ENCODE measurements at places on chromosomes 12 and 14.
A peak's percentile ranks its signal among the peaks of the same experiment; 100 is the strongest.

DNA sequence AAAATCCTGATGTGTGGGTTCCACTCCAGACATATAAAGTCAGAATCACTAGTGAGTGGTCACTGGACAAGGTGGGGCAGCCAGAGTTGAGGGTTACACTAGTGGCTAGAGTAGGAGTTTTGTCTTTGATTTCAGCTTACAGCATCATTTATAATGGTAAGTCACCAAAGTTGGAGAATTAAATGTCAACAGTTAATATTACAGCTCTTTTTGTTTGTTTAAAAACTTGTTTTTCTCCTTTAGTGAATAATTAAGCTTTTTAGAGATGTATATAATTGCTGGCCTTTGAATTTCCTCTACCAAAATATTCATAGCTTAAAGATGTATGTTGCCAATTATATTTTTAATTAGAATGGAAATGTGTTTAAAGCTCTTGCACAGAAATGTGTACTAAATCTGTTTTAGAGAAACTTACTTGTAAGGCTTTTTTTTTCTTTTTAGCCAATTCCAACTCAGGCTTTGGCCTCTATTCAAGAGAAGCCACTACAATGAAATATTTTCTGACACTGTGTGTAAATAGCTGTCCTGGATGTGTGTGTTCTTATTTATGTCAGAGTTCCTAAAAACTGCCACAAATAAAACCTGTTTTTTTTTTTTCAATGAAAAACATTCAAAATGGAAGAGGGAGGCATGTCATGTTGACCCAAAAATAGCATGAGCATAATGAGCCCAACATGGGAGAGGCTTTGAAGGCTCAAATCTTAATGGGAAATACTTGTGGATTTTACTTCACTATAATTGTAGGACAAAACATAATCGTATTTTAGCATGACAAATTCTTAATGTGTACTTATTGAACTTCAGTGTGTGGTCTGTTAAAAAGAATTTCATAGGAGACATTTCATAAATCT, 92.2 kb downstream of the TBC1D30 start:
- DNase-seq: no peak

DNA sequence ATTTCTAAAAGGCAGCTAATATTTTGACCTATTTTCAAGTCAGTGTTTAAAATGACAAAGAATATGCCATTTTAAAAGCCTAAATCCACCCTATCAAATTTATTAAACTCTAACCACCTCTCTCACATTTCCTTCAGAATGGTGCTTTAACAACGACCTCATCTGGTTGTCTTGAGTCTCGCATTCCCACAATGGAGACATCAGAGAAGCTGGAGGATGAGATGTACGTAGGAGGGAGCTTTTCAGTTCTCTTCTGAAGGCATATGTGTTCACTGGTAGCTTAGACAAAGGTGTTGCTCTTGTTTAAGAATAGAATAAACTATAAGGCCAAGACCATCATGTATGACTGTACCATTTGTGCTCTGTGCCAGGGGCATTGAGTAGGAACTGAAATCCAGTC, 82.9 kb downstream of the BCL2L14 start:
- DNase-seq: no peak

DNA sequence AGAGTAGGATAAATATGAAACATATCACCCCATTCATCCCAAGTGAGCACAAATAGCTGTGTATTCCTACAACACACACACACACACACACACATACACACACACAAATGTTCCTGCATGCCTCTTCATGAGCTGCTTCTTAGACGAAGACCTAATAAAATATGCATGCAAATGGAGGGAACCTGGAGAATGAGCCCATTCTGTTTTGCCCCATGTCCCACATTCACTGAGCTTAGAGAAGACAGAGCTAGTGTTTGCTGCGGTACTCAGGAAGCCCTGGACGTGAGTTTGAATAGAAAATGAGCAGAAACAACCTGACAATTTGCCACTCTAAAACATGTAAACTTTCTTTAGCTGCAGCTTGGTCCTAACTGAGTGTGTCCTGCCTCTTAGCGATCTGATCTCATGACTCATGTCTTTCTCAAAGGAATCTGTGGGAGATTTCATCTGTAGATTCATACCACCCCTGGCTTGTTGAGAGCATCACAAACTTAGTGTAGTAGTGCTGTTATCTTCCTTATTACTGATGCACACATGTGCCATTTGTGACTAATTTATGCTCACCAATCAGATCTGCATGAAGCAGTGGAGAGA, 86.8 kb downstream of the ITPR2 start:
- DNase-seq: no peak

- no peak for DNase-seq
Observed at GRCh38 chr12:95574799-95575452, 23.6 kb upstream of the USP44 start.

GRCh38 chr12:6235906-6236640, 35.9 kb downstream of the CD9 start:
- no peak for DNase-seq

DNA sequence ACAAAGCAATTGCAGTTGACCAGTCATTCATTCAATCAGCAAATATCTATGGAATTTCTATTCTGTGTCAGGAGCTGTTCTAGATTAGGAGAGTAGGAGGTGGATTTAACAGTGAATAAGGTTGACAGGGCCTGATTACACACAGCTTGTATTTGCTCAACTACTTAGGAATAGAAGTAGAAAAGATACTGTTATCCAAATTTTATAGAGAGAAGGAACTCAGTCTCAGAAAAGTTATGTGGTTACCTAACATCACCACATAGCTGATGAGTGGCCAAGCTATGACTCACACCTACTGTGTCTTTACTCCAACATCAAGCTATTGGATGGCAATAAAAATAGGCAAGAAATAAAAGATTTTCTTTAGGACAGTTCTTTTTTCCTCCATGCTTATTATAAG, 374.8 kb downstream of the RMST start:
- DNase-seq: no peak

- DNase-seq: no peak
Observed at GRCh38 chr12:13233830-13234641, 37.5 kb downstream of the EMP1 start.

- DNase-seq: no peak
Observed at GRCh38 chr14:65256714-65257113, 154.4 kb upstream of the MAX start.

DNA sequence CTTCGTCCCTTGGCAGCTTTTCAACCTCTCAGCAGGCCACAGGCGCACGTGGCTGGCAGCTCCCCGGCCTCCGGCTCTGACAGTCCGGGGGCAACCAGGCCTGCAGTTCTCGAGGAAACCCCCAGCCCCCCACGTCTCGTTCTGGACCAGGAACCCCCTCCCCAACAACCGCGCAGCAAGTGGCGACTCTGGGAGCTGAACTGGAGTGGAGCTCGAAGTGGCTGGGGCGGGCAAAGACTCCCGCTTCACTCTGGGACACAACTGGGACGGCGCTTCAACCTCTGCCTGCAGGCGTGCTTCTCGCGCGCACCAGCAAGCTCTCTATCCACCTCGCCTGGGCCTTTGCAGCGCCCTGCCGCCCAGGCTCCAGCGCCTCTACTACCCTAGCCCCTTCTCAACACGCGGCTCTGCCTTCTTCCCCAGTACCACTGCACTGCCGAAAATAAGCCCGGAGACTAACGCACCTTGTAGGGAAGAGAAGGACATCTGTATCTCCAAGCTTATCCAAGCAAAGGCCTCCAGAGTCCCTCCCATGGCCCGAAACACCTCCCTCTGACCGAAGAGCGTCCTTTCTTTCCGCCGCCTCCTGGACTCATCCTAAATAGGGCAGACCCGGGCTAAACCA, 2.4 kb upstream of the NKX2-1 start:
- no peak for DNase-seq

DNA sequence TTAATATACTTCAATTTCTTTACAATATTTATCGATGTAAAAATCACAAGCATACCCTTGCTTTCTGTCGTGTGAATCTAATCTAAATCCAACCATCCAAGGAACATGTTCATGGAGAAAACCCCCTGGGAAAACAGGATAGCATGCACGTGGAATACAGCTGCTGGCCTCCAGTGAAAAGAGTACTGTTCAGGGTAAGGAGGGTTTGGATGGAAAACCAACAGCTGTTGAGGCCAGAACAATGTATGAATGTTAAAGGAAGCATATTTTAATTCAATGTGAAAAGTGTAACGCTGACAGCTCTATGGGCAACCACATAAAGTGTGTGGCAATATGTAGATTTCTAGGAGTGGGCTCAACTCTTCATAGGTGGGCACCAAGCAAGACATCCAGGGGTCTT, 344.0 kb downstream of the TMEM132D start:
- DNase-seq: no peak

GRCh38 chr12:122840580-122841513, 5.6 kb downstream of the HIP1R start:
- DNase-seq: no peak

DNA sequence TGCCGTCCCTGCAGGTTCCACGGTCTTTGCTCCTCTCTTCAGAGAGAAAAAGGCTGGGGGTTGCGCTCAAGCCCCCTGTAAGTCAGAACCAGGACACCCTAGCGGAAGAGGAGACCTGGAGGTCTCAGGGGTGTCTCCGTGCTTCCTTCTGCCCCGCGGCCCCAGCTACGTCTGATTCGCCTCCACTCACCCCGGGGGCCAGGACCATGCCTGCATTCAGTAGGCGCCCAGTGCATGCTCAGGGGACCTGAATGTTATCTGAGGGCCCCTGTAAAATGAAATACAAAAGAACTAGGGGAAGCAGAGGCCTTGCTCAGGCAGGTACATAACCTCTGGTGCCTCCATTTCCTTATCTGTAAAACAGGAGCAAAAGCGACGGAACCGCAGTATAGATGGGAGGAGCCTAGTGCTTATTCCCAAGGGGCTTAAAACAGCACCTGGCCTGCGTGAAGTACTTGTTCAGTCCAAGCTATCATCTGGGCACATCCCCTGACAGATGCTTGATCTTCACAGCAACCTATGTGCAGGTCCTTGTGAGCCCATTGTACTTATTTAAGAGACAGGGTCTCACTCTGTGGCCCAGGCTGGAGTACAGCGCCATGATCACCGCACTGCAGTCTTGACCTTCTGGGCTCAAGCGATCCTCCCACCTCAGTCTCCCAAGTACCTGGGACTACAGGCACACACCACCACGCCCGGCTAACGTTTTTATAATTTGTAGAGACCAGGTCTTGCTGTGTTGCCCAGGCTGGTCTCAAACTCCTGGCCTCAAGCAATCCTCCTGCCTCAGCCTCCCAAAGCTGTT, 110.3 kb upstream of the NCOR2 start:
- DNase-seq: no peak

DNA sequence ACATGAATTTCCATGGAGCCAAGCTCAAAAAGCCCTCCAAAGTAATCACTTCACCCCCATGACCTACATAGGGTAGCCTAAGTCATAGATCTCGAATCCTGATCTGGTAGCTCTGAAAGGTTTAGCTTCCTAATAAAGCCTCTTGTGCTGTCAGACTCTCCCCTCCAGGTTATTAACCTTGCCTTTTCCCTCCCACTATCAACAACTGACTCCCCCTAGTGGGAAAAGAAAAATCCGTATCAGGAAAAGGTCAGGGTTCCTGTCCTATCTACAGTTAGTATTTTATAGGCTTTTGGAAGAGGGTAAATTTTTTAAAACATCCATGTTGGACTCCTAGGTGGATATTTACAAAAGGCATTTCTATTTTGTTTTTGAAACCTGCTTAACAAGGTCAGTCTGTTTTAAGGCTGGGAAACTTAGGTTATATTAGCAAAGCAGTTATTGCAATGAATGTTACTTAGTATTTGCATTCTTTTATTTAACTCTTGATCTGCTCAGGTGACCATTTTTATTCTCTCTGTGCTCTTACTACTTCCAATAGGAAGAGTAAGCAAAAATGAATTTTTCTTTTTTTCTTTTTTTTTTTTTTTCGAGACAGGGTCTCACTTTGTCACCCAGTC, 8.0 kb downstream of the YY1 start:
- no peak for DNase-seq

- no peak for DNase-seq
Observed at GRCh38 chr12:51862947-51863346, 14.4 kb upstream of the FIGNL2 start.

DNA sequence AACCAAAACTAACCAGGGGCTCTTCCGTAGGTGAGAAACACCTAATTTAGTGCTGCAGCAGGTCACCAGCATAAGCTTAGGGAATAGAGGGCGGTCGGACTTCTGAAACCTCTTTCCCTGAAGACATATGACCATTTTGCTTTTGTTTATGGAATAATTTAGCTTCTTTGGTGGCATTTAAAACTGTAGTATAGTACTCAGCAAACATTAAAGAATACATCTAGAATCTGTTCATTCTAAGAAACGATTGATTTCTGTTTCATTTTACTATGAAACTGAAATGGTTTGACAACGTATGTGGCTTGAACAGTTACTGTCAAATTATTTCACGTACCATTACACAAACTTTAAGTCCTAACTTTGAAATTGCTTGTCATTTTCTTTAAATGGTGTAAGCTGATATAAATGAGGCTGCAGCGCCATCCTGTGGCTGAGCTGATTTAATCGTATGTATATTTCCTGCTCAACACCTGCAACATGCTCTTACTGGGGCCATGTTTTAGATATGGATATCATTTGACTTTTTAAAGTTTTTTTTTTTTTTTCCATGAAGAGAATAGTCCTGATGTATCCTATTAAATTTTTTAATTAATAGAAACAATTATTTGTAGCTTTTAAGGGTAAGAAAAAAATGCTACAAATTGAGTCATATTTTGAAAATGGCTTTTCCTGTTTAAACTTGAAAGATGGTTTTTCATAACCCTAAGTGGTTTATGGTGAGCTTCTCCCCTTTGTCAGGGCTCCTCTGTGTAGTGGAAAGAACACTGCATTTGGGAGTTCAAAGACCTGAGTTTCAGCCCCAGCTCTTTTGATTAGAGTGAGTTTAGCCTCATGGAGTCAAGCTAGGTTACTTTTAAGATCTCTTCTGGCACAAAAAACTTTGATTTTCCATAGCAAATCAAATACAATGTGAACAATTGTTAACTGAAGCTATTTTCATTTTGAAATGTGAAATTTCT, 27.4 kb downstream of the CFAP54 start:
- peak; percentile 61 for DNase-seq

DNA sequence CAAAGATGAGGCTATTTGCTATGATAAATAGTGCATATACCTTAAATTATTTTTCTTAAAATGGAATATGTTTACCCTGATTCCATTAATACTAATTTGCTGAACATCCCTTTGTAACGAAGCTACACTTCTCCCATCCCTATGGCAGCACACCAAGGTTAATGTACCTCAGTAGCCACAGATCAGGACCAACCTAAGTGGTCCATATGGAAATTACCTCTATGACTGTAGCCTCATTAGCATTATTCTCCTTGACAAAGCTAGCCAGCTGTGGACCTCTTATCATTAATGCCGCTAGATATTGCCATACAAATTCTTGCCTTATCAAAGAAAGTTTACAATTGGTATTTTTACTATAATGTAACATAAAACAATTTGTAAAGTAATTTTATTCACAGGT, 76.9 kb upstream of the GARIN2 start:
- no peak for DNase-seq

- no peak for DNase-seq
Observed at GRCh38 chr14:65704850-65705249, 292.3 kb downstream of the FUT8 start.

- DNase-seq: no peak
Observed at GRCh38 chr12:128336204-128337070, 69.5 kb downstream of the TMEM132C start.

GRCh38 chr14:72780751-72781150, 113.2 kb downstream of the DPF3 start:
- DNase-seq: no peak

Data from left lobe of liver (tissue), 2 donors.